ENCODE measurements at places on chromosomes 7 and 10.

DNA sequence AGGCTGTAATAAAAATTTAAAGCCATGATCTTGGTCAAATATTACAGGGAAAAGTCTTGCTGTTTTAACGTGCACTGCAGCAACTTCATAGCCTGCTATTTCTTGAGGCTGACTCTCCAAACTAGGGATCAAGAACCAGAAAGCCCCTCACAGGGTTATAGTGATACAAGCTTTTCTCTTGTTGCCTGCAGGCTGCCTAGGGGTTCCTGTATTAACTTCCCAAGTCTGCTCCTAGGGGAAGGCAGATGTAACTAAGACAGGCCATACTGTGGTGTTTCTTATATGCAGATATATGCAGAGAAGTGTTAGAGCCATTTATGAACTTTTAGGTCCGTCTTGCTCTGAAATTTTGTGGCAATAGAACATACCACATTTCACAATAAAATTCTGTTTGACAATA, 175.7 kb downstream of the FOXP2 start:
- peak; percentile 6 for DNase-seq

DNA sequence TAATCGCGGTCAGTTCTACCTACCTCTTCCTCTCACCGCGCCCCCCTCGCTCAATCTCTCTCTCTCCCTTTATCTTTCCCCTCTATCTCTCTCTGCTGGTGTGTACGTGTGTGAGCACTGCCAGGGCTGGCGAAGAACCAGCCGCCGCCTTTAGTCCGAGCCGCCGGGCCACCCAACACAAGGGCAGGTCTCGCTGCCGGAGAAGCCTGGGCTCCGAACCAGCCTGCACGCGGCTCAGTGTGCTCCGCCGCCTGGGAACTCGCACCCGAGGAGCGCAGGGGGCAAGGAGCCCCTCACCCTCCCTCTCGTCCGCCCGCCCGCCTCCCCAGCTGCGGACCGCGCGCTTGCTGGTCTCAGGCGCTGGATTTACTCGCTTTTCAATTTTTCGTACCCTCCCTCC, 1.7 kb downstream of the NXPH1 start:
- DNase-seq: no peak

- DNase-seq: no peak
These were observed 626 bp downstream of the ZNF804B start for GRCh38 chr7:88760136-88760515.

DNA sequence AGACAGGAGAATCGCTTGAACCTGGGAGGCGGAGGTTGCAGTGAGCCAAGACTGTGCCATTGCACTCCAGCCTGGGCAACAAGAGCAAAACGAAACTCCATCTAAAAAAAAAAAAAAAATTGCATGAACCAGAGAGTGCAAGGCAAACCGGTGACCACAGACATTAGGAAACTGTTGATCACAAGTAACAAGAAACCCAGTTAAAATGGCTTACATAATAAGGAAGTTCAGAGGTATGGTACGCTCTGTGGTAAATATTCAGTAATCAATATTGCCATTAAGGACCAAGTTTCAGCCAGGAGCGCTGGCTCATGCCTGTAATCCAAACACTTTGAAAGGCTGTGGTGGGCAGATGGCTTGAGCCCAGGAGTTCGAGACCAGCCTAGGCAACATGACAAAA, 9.2 kb upstream of the NT5C2 start:
- no peak for DNase-seq
